ENCODE measurements at places on chromosomes 7 and 10.
A peak's percentile ranks its signal among the peaks of the same experiment; 100 is the strongest.

DNA sequence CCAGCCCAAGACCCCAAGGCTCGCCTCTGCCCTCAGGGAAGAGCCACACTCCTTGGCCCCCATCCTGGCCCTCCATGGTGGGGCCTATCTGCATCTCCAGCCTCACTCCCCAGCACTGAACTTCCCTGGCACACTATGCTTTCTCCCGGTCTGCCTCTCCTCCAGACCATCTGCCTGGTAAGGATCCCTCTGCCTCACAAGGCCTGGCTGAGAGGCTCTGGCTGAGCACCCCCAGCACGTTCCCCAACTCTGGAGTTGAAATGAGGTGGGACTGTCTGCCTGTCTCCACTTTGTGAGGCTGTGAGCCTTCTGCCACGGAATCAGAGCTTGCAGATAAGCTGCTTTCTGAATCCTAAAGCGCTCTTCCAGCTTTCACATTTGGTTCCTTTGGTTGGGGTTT, 220.7 kb downstream of the TNS3 start:
- no peak for DNase-seq

DNA sequence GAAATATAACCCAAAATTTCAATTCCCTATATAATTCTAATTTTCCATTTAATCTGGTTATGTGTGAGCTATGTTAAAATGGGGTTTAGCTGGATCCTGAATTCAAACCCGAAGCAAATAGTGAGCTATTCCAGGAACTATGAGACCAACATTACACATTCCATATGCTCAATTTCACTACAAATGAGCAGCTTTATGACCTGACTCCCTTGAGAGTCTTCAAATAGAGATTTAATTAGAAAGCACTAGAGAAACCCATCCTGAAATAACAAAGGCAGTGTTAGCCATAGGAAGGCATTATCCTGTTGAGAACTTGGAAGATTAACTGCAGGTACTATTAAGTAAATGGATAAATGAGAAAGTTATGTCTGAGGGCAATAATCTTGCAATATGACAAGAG, 890.0 kb downstream of the GRM8 start:
- no peak for DNase-seq

GRCh38 chr10:25357269-25357668, 182.5 kb downstream of the GPR158 start:
- DNase-seq = no peak

GRCh38 chr7:11127114-11127785, 153.6 kb downstream of the PHF14 start:
- DNase-seq = no peak

GRCh38 chr7:38817526-38817925, 91.5 kb downstream of the VPS41 start:
- DNase-seq = no peak

GRCh38 chr10:32190890-32191491, 134.8 kb upstream of the KIF5B start:
- peak; percentile 54 for DNase-seq

GRCh38 chr10:61897671-61898434, 3.6 kb upstream of the ARID5B start:
- no peak for DNase-seq

- peak; percentile 36 for DNase-seq
Observed at GRCh38 chr10:49610114-49610457, at the start of gene SLC18A3. Gene SLC18A3 (plus strand): TSS chr10:49610310. CDS start chr10:49610741, 431 bp downstream.

- no peak for DNase-seq
Observed at GRCh38 chr7:1693419-1693990, 23.4 kb downstream of the ELFN1 start.

DNA sequence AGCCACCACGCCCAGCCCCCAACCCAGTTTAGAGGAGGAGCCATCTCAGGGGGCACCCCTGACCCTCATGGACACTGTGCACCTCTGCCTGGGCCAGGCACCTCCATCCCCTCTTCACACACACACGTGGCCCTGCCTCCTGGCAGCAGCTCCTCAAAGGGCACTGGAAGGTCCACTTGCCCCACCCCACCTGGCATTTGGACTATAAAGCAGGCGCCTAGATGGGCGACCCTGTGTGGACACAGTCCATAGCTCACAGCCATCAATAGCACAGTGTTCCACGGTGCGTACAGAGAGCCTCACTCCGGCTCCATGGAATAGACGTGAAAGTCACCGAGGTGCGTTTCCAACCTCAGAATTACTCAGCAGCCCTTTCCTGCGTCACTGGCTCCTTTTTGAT, 41.0 kb downstream of the FKBP6 start:
- DNase-seq = no peak

GRCh38 chr10:92382631-92383030, 91.7 kb downstream of the MARCHF5 start:
- no peak for DNase-seq

GRCh38 chr7:66403564-66403963, 198.4 kb downstream of the TPST1 start:
- DNase-seq = no peak

- no peak for DNase-seq
Observed at GRCh38 chr10:32412499-32412853, 33.5 kb upstream of the CCDC7 start.

GRCh38 chr7:24778543-24779282, 21.4 kb upstream of the GSDME start:
- DNase-seq = peak; percentile 39

- no peak for DNase-seq
Observed at GRCh38 chr10:95559471-95559870, 1.7 kb downstream of the SORBS1 start.

GRCh38 chr7:54541669-54542625, at the start of gene VSTM2A:
Gene VSTM2A (plus strand): TSS chr7:54542375. CDS start chr7:54542731, 356 bp downstream.
- DNase-seq = no peak

GRCh38 chr10:117398029-117398428, 22.8 kb upstream of the PDZD8 start:
- no peak for DNase-seq

DNA sequence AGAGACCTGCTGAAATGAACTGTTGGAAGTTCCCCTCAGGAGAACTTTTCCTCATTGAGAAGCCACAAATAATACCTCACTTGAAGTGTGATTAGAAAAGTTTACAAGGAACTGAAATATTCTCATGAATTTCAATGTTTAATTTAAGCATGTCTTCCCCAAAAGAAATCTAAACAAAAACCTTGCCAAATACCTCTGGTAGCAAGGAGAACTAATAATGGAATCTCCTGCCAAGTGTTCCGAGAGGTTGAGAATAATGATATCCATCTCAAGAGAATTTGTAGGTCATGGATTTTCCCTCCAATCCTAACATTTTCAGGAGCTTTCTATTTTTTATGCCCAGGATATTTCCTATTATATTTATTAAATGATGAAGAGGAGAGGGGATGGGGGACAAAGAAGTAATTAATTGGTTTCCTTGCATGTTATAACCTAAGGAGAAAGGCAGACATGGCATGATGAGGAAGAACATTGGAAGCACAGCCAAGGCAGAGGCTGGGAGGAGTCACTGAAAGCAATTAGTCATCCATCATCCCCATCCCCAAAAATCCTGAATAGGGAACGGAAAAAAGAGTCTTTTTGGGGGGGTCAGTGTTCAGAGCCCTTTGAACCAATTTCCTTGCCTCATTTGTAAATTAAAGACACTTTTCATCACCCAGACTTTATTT, 93.6 kb upstream of the IL6 start:
- DNase-seq = no peak

DNA sequence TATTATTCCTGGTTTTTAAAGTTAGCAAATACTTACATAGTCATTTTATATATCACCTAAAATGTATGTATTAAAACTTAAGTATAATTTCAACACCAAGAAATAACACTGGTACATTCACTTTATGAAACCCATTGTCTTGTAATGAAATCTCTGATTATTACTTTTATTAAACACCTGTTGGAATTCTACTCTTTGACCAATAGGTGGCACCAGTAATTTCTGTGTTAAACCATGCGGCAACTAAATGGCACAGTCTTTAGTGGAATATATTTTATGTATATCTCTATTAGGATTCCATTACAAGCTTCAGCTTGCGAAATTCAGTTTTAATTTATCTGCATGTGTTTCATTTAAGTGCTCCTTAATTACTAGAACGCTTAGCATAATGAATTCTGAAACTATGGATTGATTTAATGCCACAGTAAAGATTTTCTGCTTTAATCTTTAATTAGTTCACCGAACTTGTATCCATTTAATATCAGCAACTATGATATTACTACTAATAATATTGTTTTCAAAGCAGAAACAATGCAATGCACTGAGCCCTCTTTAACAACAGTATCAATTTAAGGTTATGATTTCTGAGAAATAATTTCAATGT, 181.3 kb downstream of the MAGI2 start:
- peak; percentile 16 for DNase-seq

- no peak for DNase-seq
Observed at GRCh38 chr7:8629504-8629903, 196.1 kb downstream of the NXPH1 start.

DNA sequence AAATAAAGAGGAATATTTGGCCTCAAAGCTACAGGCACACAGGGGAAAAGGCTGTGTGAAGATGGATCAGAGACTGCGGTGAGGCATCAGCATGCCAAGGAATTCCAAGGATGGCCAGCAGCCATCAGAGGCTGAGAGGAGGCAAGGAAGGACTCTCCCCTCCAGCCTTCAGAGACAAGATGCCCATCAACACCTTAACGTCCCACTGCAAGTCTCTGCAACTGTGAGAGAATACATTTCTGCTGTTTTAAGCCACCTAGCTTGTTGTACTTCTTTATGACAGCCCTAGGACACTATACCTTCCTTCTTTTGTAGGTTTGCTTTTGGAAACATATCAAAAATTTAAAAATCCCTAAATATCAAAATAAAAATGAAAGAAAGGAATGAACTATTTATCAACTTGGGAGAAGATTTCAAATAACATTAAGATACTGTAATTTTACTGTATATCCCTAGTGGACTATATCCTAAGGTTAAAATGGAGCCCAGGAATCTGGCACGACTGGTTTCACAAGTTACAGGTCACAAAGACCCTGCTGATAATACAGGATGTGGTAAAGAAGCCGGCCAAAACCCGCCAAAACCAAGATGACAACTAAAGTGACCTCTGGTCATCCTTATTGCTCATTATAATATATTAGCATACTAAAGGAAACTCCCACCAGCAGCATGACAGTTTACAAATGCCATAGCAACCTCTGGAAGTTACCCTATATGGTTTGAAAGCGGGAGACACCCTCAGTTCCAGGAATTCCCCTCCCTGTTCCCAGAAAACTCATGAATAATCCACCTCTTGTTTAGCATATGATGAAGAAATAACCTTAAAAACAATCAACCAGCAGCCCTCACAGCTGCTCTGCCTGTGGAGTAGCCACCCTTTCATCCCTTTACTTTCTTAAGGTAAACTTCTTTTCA, 185.2 kb downstream of the AVL9 start:
- DNase-seq = no peak

GRCh38 chr10:68023292-68023691, 51.8 kb downstream of the HERC4 start:
- no peak for DNase-seq

DNA sequence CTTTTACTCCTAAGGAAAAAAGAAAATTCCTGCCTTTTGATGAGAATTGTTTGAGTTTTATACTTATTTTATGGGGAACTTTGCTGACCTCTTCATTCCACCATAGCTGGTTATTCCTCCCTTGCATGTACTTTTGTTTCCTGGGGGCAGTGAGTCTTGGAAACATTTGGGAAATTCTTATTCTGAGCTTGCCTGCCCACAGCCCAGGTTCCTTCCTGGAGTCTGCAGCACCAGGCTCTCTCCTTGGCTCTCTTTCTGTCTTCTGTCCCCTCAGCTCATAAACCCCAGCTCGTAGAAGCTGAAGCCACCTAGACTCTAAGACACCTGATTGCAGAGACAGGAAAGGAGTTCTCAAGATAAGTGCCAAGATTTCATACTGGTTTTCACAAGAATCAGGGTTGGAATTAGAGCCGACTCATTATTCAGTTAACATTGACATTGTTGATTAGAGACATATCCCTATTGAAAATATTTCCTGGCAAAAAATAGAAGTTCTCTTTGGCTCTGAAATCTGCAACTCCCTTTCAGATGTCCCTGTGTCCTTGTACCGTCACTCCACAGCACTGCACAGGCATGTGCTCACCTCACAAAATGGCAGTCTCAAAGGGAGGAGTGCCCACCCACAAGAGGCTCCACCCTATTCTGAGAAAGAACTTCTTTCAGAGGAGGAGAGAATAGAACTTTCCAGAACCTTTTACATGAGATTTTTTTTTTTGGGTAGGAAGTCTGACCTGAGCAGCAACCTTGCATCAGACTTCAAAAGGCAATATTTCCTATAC, 67.8 kb upstream of the PRSS1 start:
- DNase-seq = no peak

- no peak for DNase-seq
Observed at GRCh38 chr10:29266641-29267040, 22.2 kb upstream of the LYZL1 start.

DNA sequence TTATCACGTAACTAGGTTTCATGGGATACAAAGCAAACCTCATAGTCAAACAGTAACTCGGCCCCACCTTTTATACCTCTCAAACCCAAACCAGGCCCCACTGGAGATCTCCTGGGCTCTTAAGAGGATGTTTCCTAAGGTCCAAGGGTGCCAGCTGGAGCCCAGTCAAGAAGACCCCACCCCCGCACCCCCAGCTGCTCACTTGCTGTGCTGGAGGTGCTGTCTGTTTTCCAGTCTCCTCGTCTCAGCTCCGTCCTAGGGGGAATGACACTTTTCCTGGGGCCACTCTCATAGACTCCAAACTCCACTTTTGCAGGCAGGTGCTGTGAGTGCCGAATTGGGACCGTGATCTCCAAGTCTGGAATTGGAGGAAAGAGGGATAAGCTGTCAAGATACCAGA, 22.7 kb upstream of the TM9SF3 start:
- DNase-seq = no peak

DNA sequence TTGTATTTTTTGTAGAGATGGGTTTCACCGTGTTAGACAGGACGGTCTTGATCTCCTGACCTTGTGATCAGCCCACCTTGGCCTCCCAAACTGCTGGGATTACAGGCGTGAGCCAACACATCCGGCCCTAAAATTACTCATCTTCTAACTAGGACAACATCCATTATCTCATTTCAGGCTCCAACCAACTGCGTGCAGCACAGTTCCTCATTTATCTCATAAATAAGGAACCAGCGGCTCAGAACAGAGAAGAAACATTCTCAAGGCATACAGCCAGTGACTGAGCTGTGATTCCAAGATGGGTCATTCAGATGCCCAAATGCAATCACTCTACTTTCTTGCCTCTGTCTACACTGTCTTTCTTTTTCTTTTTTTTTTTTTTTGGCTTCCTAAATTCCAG, 356.1 kb downstream of the ELMO1 start:
- DNase-seq = no peak

GRCh38 chr7:87369216-87369615, 23.8 kb downstream of the CROT start:
- DNase-seq = no peak
